ENCODE measurements at places on chromosomes 7 and 10.

DNA sequence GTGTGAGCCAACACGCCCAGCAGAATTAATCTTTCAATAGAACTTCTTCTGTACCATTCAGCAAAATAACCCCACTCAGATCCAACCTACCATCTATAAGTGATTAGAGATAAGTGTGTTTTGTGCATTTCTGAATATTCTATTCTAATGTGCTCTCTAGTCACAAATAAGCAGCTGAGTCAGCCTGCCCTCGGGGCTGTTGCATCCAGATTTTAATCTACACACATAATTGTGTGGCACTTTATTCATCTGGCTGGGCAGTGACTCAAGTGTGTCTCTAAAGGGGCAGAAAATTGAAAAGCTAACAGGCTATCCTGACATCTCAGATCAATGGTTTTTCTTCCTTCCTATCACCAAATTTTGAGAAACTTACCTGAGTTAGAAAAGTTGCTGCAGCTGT is 60.3 kb downstream of the PRR15 start:
- DNase-seq: no peak

DNA sequence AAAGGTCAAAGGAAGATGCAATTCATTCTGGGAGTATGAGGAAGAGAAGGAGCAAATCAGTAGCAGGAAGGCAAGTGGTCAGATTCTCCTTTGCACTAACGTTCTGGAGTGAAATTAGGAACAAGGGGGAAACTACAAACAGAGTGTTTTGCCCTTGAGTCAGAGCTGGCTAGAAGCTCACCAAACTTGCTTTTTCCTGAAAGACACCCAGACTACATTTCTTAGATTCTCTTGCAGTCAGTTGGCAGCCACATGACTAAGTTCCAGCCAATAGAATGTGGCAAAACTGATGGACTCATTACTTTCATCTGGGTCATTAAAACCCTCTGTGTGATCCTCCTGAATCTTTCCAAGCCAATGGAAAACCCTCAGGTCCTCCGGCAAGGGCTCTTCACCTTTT is 18.6 kb upstream of the DLX5 start:
- DNase-seq: no peak

- no peak for DNase-seq
These were observed 49.3 kb downstream of the TPK1 start for GRCh38 chr7:144786522-144786921.

DNA sequence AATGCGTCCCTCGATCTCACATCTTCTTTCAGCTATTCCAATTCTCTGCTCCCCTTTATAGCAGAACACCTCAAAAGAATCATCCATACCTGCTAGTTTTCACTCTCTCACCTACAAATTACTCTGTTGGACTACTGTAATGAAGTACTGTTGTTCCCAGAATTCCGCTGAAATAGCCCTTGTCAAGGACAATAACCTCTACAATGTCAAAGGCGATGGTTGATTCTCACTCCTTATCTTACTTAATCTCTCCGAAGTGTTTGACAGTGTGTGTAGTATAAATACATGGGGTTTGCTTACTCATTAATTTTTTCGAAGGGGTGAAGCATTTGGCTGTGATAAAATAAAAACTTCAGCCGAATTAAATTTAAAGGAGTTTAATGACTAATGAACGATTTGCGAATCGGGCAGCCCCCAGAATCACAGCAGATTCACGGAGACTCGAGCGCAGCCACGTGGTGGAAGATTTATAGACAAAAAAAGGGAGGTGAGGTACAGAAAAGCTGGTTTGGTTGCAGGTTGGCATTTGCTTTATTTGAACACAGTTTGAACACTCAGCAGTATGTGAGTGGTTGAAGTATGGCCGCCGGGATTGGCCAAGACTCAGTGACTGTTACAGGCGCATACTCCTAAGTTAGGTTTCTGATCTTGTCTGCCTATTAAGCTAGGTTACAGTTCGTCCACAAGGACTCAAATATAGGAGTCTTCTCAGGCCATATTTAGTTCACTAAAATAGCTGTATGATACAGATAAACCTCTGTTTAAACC is 29.8 kb downstream of the SYPL1 start:
- DNase-seq: no peak

GRCh38 chr10:22110761-22111160 is 107.1 kb downstream of the EBLN1 start:
- no peak for DNase-seq

DNA sequence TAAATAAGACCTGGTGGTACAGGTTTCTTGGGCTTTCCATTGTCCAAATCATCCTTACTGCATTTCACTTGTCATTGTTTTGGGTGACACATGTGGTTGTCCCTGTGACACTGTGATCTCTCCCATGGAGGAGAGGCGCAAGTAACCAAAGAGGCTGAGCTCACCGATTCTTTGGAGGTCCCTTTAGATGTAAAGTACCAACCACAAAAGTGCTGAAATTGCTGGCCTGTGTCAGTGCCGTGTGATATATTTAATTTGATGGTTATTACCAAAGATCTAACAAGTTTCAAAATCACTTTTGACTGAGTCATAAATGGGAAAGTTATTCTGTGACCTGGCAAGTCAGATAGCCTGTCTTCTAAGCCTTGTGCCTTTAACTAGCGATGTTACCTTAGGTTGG is 19.4 kb downstream of the MCM10 start:
- no peak for DNase-seq

GRCh38 chr10:131897297-131897899 is 3.4 kb upstream of the PPP2R2D start:
- DNase-seq: no peak

DNA sequence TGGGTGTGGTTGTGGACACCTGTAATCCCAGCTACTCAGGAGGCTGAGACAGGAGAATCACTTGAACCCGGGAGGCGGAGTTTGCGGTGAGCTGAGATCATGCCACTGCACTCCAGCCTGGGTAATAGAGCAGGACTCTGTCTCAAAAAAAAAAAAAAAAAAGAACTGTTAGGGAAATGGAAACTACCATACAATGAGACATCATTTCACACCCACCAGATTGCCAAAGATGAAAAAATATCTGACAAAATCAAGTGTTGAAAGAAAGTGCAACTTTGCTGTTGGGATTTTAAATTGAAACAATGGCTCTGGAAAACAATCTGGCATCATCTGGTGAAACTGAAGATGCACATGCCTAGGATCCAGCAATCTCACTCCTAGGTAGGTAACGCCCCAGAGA is 16.1 kb upstream of the MALSU1 start:
- no peak for DNase-seq

DNA sequence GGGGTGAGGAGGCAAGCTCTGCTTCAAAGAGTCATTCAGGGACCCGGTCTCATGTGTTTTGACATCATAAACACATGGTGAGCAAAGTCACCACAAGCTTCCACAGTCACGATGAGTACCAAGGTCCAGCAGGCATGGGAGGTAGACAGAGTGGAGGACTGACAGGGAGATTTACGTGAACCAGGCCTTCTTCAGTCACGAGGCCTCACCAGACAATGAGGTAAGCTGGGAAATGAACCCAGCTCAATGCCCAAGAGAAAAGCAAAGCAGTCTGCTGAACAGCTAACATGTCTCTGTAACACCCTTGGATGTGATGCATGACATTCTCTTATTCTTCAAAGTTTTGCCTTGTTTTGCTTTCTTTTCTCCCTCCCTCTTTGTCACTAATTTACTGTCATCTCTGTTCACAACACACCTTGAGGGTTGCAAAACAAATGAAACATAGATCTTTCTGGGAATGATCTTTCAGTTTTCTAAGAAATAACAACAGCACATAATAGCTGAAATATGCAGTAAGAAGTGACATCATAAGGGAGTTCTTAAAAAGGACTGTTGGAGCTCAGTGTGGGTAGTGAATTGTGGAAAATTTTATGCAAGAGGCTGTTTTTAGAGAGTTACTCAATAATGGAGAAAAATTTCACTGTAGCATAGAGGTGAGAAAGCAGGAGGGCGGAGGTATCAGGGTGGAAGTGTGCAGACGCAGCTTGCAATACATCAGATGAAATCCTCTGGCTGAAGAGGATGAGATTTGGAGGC is 9.0 kb downstream of the PPP1R17 start:
- DNase-seq: no peak

DNA sequence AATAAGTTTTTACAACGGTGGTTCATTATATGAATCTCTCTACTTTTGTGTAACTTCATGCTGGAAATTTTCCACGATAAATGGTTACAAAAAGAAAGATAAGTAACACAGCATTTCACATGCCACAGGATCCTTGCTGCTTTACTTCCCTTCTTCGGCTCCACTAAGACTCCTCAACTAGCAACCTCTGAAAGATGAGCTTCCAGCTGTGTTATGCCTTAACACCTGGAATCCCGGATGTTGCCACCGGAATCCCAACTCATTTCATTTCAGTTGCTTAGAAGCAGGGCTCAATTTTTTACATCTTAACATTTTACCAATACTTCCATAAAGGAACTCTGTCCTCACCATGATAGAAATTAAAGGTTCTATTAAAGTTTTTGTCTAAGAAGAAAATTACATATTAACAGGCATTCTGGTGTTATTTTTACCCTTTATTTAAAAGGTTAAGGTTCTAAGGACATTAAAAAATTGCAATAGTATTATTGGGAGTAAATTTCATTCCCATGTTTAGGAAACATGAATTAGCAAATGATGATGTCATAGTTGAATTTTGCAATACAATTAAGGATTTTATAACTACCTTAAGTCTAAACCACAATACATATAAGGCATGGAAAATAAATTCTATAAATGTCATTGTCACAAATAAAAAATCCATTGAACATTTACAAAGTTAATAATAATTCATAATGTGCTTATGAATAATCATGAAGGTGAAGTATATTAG is 57.1 kb upstream of the IL6 start:
- DNase-seq: no peak

DNA sequence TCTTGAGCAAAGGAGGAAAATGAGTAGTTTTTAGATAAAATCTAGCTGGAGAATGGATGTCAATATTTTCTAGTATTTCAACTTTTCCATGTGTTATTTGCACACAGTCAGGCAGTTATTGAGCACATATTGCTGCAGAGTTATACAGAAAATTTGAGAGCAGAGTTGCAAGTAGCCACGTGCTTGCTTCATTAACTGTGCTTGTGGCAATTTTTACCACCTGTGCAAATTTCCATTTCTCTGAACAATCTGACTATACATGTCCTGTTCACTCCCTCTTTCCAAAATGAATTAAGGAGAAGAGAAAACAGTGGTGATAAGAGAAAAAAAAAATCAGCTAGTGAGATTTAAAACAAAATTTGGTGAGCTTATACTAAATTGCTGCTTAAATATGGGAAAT is 178.5 kb downstream of the TAX1BP1 start:
- no peak for DNase-seq

DNA sequence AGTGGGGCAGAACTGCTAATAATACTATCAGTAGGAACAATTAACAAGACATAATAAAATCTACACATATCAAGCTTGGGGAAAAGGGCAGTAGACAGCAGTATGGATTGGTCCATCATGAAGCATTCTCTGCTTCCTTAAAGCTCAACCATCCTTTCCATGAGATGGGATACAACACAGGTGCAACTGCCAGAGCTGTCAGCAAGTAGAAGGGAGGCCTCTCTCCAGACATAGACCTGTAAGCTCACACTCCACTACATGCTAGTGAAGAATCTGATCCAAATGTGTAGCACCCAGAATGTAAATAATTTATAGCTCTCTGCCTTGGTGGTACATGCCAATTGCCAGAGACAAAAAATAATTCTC is 41.5 kb upstream of the ANAPC16 start:
- DNase-seq: no peak

DNA sequence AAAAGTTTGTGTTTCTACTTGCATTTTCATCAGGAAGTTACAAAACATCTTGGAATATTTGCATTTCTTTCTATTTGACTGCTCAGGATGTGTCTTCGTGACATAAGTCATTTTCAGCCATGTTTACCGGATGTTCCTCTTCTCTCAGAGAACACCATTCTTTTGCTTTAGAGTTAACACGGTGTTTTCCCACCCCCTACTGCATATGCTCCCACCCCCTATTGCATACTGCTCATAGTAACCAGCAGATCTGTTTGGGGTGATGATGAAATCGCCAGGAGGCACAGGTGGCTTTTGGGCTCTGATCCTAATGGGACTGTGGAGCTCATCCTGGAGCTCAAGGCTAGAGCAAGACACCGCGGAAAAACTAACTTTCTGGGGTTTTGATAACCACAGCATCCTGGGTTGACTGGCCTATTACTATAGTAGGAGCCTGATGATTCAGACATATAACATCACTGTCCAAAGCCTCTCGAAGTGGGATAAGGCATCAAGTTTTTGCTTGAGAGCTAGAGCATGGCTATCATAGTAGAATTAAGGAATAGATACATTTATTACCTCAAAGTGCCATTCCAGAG is 65.1 kb upstream of the BET1 start:
- DNase-seq: no peak

GRCh38 chr10:93865794-93866425 is 27.9 kb upstream of the SLC35G1 start:
- no peak for DNase-seq

DNA sequence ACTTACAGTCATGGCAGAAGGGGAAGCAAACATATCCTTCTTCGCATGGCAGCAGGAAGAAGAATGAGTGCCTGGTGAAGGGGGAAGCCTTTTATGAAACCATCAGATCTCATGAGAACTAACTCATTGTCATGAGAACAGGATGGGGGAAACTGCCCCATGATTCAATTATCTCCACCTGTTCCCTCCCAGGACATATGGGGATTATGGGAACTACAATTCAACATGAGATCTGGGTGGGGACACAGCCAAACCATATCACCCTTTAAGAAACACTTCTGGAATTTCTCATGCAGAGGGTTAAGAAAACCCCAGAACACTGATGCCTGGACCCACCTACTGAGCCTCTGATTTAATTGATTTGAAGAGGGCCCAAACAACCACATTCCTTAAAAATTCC is 63.3 kb upstream of the DNAJB12 start:
- DNase-seq: no peak

DNA sequence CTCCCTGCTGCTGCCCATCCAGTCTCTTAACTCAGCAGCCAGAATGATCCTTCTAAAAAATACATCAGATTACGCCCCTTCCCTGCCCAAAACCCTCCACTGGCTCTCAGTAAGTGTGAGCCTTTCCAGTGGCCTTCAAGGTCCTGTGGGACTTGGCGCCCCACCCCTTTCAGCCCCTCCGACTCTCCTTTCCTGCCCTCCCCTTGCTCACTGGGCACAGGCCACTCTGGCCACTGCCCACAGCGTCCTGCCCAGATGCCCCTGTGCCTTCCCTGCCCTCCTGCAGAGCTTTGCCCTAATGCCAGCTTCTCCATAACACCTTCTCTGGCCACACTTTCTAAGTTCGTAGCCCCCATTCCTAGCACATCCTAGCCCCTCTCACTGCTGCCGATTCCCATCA is 13.8 kb downstream of the GSDME start:
- no peak for DNase-seq
